ENCODE measurements at places on chromosomes 7 and 10.

DNA sequence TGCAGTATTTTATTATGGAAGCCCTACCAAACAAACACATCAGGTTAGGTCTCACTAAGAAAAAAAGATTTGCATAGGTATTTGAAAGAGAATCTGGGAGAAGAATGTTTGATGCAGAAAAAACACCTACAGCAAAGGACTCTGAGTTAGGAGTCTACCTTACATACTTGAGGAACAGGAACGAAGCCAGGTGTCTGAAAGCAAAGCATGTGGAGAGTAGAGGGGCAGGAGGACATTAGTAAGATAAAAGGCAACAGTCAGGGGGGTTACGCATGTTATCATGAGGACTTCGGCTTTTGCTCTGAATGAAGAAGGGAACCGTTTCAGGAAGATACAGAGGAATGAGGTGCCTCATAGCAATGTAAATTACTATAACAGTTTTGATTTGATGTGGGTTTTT lies 87.9 kb upstream of the PTER start:
- DNase-seq, result no peak

DNA sequence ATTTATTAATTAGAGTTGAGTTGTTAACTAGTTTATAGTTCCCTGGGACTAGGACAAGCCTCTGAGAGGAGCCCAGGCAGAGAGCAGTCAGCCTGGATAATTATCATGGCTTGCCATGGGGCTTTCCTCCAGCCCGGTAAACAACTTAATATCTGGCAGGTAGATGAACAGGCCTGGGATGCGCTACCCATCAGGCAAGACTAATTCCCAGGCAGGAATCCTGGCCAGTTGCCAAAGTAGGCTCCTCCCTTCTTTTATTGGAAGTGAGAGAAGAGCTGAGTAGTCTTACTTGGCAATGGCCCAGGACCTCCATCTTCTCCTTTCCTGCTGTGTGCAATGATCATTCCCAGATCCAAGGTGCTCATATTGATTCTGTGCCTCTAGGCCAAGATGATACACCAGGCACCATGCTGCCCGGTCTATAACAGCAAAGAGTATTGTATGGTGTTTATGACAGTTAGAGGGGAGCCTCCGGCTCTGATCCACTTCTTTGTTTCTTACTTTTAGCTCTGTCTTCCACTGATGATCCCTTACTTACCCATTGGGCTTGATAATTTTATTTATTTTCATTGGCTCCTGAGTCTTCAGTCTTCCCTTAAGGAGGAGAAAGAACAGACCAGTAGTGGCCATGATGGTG lies 408.7 kb downstream of the REEP3 start:
- no peak for DNase-seq

- no peak for DNase-seq
Observed at GRCh38 chr7:101390901-101391301, 28.2 kb downstream of the COL26A1 start.

DNA sequence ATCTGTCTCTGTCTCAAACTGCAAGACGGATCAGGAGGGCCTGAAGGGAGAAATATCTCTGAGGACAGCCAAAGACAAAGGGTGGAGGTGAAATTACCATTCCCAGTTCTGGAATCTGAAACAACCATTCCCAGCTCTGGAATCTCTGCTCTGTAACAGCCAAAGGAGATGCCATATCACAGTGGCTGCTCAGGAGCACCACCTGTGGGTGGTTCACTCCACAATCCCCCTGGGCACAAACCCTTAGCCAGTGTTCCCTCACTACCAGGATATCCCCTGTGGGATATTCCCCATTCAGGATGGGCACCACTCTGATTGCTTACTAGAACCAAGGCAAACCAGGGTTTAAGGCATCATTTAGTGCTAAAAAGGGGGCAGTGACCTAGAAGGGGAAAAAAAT lies 199.0 kb downstream of the HTR7 start:
- no peak for DNase-seq

GRCh38 chr7:157486007-157486755 lies 149.4 kb downstream of the DNAJB6 start:
- no peak for DNase-seq

DNA sequence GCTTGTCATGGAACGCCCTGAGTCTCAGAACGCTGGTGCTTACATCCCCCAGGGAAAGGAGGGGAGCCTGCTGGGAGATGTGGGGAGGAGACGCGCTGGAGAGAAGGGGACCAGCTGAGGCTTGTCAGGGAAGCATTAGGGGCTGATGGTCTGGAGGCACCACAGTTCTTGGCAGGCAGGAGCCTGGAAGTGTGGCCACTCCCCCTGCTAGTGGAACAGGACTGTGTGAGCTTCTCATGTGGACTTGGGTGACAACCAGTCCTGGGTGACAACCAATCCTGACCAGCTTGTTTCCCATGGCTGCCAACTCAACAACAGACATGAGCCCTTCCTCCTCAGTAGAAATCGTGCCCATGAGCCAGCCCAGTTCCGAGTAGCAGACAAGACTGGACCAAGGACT lies 87.8 kb downstream of the SPDYE5 start:
- no peak for DNase-seq

- no peak for DNase-seq
Observed at GRCh38 chr7:30201161-30201666, 66.4 kb downstream of the MTURN start.

DNA sequence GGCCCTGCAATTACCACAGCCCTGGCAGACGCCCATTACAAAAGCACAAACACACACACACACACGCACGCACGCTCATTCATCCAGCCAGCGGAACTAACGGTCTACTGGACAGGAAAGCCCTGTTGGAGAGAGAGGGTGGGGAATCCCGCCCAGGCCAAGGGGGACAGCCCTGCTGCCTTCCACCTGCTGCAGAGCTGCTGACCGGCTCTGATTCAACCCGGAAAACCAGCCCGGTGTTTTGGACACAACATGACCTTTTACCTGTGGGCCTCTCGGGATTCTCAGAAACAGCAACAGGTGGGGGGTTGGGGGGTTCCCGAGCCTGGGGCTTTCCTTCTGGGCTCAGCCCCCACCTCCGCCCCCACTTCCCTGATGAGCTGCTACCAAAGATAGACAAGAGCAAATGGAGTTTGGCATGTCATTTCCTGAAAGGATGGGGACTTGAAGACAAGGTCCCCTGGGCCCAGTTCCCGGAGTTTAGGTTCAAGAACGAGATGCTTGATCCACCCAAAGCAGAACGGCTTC lies 18.5 kb upstream of the SERPINE1 start:
- DNase-seq, result no peak

DNA sequence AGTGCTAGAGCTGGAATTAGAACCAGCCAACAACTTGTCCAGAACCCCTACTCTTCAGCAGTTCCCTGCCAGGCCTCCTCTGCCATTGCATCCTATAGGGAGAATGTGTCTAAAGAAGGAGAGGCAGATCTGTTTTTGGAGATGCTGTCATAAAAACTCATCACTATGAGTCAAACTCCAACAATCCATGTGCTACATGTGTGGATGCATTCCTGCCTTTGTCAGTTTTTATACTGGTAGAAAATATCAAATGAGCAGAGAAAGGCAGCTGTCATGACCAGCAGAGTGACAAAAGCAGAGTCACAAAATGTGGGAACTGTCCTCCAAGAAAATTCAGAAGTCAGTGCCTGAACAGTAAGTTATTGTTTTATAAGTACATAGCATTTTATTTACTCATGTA lies 93.0 kb downstream of the ABLIM1 start:
- DNase-seq, result peak; percentile 77

All from IMR-90 (cell line).